Heart right ventricle (tissue), 16 donors: ENCODE measurements at places on chromosomes 16 and 17. TPM values are rescaled to one million over a fixed set of nuclear protein-coding genes. Genes with fewer than 3 reads are reported as not detected.

SHCBP1 gene
- 4.1 TPM for total RNA-seq

TXNL4B gene
- total RNA-seq: 5.7 TPM

DNA sequence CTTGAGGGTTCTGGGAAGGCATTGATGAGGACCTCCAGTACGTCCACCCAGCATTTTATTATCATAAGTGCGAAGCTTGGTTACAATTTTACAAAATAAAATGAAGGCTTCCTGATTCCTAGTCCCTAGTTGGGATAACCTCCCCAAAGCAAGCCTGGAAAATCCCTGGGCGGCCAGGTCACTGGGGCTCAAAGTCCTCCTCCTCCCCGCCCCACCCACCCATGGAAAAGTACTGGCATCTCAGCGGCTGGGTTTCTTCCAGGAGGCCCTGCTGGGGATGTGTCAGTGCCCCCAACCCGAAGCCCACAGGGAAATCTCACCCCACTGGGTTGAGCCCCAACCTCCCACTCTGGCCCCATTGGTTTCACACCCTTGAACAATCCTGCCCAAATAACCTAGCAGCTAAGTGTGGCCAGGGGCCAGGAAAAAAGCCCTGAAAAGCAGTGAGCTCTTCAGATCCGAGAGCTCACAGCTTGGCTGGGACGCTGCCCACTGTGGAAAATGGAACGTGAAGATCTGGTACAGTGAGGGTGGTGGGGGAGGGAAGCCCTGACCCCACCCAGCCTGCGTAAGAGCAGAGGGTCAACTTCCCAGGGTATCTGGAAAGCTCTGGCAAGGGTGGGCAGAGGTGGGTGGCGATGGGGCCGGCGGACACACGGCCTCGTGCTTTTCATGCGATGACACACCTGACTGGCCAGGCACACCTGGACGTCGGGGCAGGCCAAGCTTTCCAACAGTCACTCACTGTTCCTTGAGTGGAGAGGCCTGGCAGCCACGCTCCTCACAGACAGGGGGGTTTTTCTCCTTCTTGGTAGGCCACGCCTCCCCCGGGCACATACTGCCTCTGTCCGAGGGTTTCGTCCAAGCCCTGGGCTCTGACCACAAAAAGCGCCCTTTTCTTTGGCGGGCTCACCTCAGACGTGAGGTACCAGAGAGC, 324.5 kb downstream of the SOX9 start:
- DNase-seq: no peak
- H3K27ac ChIP-seq: no peak overlapping the region
- no peaks in the 10 kb centered on the region for H3K4me1 ChIP-seq
- H3K27me3 ChIP-seq: no peaks in the 10 kb centered on the region

GAS2L2 gene
- 0.89 TPM for total RNA-seq

GRCh38 chr17:78362671-78363070, 2.8 kb upstream of the SOCS3 start:
- H3K36me3 ChIP-seq: no peaks in the 10 kb centered on the region
- H3K4me3 ChIP-seq: no peak overlapping the region
- no peak overlapping the region for H3K27ac ChIP-seq
- no peak for DNase-seq

COQ9 gene
- 198 TPM for total RNA-seq

HIC1 gene
- 13.4 TPM for total RNA-seq
